NCI-H2081 (cell line): ENCODE measurements at places on chromosomes 1 and 21.

GRCh38 chr1:84719543-84720217 is 29.4 kb upstream of the SSX2IP start:
- DNase-seq: no peak

DNA sequence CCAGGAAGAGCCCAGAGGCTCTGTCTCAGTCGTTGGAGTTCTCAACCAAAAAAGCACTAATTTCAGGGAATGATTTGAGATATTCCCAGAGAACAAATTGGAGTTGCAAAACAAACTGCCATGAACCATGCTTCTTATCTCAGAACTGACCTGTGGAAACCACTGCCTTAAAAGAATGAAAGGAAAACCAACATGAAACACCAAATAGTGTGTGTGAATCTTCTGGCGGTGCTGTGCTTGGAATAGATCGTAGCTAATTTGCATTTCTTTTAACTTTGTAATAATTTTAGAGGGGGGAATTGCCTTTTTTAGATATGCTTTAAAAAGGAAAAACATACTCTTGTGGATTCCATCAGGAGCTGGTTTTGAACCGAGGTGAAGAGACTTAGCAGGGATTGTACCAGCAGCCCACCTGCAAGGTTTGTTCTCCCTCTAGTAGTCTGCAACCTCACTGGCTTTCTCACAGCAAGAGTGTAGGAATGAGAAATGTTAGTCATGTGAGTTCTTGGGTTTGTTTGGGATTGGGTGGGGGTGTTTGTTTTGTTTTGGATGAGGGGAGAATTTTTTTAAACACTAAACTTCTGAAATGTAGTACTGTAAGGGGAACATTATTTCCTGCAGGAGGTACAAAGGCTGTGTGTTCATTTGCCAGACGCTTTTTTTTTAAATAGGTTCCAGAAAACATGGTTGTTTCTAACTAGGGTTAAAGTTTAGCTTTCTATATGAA is 45.7 kb upstream of the ANGPTL1 start:
- no peak for DNase-seq

DNA sequence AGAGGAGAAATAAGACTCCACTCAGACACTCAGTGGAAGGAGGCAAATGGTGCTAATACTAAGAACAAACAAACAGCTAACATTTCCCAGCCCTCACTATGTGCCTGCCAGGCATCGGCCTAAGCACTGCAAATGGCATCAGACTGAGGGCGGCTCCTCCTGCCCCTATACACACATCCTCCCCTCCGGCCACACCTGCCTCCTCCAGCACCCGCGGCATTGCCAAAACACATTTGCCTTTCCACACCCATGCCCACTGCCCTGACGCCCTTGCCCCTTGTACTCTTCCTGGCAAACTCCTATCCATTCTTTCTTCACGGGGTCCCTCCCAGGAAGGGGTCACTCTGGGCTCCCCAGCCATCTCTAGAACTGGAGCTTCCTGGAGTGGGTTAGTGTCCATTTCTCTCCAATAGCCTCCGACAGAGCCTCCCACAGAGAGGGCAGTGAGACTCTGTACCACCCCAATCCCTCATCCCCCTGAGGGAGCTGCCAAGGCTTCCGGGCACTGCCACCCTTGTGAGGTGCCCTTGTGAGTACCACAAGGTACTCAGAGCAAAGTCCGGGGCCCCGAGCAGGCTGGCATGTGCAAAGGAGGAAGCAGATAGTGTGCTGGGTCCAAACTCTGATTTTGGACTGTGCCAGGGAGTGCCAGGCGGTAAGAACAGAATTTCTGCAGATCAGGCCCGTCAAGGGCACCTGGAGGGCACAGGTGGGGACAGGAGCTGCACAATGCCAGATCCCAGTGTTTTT is 959 bp downstream of the AKR7A3 start:
- DNase-seq: no peak

DNA sequence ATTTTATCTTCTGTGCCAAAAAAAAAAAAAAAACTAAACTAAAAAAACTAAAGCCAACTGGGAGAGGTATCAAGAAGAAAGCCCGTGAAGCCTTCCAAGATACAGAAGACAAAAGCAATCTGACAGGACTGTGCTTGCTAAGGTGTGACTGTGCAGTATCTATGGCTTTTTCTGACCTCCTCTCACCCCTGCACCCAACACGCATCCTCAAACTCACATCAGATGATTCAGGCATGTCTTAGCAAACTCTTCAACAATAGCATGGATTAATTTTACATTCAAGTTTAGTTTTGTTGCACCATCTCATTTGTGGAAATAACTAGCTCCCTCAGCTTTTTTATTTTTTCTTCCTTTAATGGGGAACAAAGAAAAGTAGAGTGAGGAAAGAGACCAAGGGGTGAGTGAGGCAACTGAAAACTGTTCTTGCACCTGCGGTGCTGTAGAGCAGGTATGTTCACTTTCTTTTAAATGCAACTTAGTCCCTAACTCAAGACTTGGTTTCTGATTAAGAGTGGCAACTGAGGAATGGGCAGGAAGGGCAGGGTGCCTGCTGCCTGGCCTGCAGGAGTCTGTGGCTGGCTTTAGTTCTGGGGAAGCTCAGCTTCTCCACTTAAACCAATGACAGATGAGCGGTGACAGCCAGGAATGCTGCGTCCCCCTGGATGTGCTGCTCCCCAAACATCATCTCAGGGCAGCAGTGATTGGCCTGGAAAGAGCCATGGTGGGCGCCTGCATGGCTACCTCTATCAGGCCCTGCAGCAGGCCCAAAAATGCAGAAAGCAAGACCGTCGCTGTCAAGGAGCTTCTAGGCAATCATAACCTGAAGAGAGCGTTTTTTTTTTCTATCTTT is 71.3 kb upstream of the LRRC8B start:
- DNase-seq: no peak

GRCh38 chr1:197912739-197913494 is 4.3 kb upstream of the LHX9 start:
- DNase-seq: no peak

GRCh38 chr1:63730211-63730610 is 43.6 kb upstream of the ROR1 start:
- DNase-seq: no peak

DNA sequence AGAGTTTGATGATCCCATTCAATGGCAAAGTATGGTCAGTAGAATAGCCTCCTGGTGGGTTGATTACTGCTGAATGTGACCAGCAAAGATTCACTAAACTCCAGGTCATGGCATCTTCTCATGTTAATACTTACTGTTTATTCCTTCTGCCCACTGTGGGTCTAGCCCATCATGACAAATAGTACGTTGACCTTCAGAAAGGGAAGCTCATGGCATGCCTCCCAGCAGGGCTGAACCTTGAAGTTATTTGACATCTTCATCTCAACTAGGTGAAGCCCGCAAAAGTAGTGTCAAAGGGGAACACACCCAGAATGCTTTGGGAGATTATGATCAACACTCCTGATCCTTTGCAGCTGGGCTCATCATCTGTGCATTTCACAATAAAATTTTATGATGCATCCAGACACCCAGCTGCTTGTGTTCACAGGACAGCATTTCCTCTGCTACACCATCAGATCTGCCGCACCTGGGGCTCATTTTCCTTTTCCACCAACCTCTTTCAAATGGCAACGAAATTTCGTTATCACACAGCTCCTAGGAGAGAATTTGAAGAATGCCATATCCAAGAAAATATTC is 49.6 kb downstream of the HLX start:
- DNase-seq: peak; percentile 17

GRCh38 chr1:158689875-158690274 is 3.4 kb upstream of the SPTA1 start:
- no peak for DNase-seq

GRCh38 chr1:921011-921837 is 2.5 kb upstream of the SAMD11 start:
- peak; percentile 62 for DNase-seq

GRCh38 chr1:111422546-111423391 is 4.8 kb downstream of the OVGP1 start:
- DNase-seq: no peak

GRCh38 chr1:159122005-159122621 is 45.5 kb upstream of the AIM2 start:
- DNase-seq: no peak

DNA sequence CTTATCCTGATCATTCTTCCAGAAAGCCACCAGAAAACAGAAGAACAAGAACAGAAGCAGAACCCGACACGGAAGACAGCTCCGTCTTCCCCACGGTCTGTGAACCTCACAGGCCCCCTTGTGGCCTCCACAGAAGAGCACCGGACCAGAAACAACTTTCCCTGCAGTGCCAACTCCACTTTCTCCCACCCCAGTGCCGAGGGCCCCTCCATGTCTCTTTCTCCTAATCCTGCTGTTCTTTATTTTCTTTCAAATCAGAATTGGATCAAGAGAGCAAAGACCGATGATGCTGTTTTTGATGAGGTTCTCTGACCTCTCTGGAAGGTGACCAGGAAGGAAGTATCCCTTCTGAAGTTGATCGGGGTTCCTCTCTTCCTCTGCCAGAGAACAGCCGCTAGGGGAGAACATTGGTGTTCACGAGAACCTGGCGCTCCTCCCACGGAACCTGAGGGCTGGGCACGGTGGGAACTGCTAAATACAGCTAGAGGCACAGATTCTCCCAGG is 58.9 kb upstream of the CTTNBP2NL start:
- peak; percentile 8 for DNase-seq

- DNase-seq: no peak
Observed at GRCh38 chr1:18922848-18923755, 20.7 kb upstream of the ALDH4A1 start.

DNA sequence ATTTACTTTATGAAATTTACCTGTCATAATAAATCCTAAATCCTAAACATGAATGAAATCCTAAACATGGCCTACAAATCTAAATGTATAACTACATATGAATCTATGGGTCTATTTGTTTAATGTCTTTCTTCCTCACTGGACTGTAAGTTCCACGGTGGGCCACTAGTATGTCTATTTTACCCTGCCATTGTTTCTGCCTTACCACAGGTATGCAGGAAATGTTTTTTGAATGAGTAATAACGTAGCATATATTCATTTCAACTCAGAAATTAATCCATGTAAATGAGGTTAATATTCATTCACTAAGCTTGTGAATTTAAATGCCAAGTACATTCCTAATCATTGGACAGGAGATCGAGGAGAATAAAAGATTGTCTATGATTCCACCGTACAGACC is 35.3 kb downstream of the B3GALNT2 start:
- DNase-seq: no peak

DNA sequence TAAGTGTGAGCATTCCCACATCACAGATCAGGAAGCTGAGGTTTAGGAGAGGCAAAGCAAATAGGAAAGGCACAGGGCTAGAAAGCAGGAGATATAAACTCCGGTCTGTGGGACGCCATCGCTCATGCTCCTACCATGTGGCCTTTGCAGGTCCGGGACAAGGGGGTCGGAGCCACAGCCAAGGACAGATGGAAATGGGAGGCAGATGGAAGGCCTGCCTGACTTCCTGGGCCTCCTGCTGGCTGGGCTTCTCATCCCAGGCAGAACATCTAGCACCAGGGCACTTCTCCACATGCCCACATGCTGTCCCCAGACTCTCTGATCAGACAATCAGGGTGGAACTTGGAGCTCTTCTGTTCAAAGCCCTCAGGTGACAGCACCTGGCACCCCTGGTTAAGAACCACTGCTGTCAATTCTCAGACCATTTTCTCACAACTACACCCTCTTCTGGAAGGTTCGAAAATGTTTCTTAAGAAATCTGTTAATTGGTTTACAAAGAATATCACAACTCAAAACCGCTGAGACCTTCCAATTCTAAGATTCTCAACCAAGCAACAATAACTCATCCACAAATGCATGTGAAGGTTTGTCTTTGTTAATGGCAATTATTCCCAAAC is 173.3 kb upstream of the EDN2 start:
- no peak for DNase-seq

DNA sequence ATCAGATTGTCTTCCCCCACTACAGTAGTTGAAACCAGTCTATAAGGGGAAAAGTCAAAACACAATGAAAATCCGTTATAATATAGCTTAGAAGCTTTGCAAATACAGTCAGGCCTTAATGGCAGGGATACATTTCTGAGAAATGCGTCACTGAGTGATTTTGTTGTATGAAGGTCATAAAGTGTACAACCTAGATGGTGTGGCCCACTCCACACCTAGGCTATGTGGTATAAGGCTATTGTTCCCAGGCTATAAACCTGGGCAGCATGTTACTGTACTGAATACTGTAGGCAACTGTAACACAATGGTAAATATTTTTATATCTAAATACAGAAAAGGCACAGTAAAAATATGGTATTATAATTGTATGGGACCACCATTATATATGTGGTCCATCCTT is 188.0 kb upstream of the L1TD1 start:
- no peak for DNase-seq

GRCh38 chr1:37152491-37152890 is 118.2 kb upstream of the GRIK3 start:
- DNase-seq: no peak

DNA sequence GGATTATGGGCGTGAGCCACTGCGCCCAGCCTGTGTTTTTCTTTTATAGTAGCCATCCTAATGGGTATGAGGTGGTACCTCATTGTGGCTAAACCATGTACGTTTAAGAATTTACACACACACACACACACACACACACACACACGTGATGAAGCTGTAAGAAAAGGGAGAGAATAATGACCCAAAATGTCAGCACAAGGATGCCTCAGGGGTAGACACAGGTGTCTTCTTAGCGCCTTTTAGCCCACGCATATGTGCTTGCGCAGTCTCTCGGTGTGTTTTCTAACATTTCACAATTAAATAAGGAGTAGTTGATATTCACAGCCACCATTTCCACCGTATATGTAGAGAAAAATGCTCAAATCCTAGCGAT is 782 bp upstream of the PFKL start:
- no peak for DNase-seq

- peak; percentile 29 for DNase-seq
Observed at GRCh38 chr1:216604771-216605170, 118.5 kb downstream of the ESRRG start.

DNA sequence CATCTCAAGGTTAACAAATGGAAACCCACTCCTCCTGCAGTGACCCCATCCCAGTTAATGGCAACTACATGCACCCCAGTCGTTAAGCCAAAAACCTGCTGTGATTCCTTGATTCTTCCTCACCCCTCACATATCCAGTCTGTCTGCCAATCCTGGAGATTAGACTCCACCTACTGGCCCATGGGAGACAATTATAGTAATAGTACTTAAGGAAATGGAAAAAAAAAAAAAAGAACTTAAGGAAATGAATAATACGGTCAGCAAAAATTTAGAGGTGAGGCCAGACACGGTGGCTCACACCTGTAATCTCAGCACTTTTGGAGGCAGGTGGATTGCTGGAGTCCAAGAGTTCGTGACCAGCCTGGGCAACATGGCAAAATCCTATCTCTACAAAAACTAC is 7.0 kb downstream of the NOL9 start:
- no peak for DNase-seq

GRCh38 chr1:90959352-90960206 is 62.3 kb downstream of the ZNF644 start:
- DNase-seq: no peak

GRCh38 chr1:115501476-115501875 is 140.3 kb upstream of the VANGL1 start:
- no peak for DNase-seq

DNA sequence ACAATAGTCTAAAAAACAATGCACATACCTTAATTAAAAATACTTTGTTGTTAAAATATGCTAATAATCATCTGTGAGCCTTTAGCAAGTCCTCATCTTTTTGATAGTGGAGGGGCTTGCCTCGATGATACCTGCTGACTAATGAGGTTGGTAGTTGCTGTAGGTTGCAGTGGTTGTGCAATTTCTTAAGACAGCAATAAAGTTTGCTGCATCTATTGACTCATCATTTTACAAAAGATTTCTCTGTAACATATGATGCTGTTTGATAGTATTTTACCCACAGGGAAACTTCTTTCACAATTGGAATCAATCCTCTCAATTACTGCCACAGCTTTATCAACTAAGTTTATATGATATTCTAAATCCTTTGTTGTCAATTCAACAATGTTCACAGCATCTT is 7.6 kb downstream of the C1orf87 start:
- DNase-seq: no peak

- DNase-seq: no peak
Observed at GRCh38 chr1:1437904-1438376, 2.5 kb downstream of the VWA1 start.
